ENCODE measurements at places on chromosomes 2 and 18.
A peak's percentile ranks its signal among the peaks of the same experiment; 100 is the strongest.

DNA sequence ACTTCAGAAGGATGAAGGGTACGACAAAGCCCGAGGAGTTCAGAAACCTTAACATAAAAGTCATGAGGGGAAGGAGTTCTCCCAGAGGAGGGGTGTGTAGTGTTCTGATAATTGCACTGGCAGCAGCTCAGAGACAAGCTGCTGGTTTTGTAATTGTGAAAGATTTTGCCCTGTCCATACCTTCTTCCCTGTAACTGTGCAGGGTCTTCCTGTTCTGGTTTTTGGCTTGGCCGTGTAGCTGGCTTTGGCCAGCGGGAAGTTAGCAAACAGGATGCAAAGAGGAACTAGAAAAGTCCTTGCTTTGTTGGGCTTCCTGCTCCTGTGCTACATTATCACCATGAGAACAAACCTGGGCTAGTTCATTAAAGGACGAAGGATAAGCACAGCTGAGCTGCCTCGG lies 160.8 kb downstream of the LPIN1 start:
- DNase-seq: no peak

DNA sequence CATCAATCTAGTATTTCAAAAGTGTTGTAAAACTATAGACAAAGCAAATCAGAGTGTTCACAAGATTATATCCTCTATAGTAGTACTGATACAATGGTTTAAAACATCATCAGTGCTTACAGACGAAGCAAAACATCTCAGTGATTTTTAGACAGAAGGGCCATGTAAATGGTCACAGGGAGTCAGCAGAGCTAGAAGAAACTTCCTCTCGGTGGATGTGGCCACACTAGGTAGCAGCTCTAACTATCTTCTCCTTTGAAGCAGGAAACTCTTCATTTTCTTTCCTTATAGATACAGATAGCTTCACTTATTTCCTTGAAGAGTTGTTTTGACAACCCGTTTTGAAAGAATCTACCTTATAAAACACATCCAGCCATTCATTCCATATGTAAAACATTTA lies 80.4 kb upstream of the CD226 start:
- DNase-seq: no peak

- DNase-seq: no peak
Measured at GRCh38 chr18:68431111-68431921, 283.6 kb downstream of the TMX3 start.

- no peak for DNase-seq
Measured at GRCh38 chr18:25341831-25342230, 10.1 kb downstream of the ZNF521 start.

DNA sequence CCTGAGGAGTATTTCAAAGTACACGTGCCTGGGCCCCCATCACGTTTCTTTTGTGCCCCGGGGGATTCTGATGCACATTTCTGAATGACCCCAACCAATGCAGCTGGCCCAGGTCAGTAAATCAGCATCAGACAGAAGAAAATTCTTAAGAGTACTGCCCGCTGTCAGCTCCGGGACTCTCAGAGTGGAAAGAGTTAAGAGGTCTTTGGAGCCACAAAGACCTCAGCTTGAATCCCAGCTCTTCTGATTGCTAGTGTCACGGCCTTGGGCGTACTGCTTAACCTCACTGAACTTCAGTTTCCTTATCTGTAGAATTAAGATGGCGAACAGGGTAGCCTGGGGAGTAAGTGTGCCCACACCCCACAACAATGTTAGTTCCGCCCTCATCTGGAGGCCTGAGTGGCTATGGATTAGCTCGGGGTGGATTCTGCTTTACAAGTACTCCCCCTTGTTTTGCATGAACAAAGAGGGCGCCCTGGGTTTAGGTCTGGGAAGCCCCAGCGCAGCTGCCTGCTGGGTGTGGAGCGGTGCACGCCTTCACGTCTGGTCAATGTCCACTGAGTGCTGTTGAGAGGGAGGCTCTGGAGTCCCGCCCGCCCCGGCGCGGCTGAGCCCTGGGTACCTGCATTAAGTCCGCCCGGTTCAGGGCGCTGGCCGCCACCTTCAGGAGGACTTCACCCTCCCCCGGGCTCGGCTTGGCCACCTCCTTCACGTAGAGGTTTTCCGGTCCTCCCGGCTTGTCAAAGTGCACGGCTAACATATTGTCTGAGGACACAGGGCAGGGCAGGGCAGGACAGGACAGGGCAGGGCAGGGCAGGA lies 858 bp downstream of the TP53I3 start:
- DNase-seq: peak; percentile 98

- no peak for DNase-seq
Measured at GRCh38 chr18:2920546-2921343, 73.9 kb downstream of the EMILIN2 start.

- no peak for DNase-seq
Measured at GRCh38 chr2:234847364-234847635, 104.5 kb upstream of the SH3BP4 start.

- no peak for DNase-seq
Measured at GRCh38 chr2:27779417-27780055, 8.0 kb downstream of the MRPL33 start.

GRCh38 chr2:12347066-12347493 lies 369.7 kb upstream of the TRIB2 start:
- DNase-seq: no peak

Measured in Caco-2 (cell line).